ENCODE measurements at places on chromosomes 2 and 18.

DNA sequence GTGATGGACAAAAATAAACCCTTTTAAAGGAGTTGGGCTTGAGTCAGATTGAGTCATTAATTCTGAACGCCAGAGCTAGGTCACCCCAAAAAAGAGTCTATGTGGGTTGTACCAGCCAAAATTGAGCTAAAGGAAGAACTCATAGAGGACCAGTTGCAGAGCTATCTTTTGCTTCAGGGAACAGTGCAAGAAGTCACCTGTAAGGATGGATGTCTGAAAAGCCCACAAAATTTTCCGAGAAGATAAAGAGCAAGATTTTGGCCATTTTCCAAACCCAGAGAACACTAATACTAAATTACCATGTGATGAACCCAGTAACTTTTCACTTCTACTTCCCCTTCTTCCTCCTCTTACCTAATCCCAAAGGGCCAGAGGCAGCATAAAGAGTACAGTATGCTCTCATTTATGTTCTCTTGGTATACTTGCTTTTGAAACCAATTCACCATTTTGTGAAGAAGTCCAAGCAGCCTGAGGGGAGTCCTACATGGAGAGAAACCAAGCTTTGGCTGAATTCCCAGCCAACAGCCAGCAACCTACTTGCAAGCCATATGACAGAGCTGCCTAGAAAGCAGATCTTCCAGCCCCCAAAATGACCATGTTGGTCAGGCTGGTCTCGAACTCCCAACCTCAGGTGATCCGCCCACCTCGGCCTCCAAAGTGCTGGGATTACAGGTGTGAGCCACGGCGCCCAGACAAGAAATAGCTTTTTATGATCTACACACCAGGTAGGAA is 551.7 kb downstream of the SATB2 start:
- DNase-seq, result no peak

DNA sequence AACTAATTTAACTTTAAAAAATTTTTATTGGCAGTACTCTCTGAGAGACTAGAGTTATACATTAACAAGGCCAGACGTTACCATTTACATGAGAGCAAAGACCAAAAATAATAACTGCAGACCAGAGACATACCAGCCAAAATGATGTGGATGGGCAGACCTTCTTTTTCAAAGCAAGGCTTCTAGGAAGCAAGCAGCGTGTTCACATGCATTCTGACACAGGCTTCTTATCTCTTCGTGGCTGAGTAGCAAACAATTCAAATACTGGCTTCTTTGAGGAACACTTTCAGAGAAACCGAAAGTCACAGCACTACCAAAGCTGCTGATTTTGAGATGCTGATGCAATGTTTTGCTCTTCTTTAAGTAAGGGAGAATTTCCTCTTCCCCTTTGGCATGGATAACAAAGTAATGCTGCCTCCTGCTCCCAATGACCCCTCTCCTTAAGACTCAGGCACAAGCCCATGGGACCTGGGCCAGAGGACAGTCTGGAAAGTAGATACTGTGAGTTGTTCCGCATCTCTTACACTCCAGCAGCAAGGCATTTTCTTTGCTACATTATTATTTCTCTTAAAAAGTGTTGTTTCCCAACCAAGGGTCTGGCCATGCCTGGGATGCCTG is 181.9 kb downstream of the MREG start:
- no peak for DNase-seq

DNA sequence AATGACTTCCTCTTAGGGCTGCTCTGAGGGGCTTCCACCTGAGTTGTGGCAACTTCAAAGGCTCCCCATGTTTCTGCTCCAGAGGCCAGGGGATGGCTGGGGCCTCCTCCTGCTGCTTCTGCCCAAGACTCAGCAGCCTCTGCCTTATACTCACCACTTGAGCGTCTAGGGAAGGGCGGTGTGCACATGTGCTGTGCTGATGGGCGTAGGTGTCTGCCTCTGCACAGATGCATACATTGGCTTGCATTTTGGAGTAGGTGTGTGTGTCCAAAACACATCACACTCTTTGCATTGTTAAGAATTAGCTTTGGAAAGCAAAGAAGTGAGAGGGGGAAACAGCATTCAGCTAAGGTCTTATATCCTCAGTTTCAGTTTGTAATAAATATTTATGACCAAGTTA is 85.2 kb downstream of the EN1 start:
- DNase-seq, result no peak

DNA sequence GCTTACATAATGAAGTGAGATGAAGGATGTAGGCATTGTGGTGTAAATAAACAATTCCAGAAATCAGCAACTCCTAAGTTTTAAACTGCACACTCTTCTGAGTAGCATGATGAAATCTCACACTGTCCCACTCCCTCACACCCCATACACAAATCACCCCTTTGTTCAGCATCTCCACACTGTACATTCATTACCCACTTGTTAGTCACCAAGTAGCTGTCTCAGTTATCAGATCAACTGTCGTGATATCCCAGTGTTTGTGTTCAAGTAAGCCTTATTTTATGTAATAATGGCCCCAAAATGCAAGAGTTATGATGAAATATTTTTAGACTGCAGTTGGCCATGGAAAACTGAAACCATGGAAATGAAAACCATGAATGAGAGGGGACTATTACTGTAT is 135.7 kb downstream of the GRB14 start:
- DNase-seq, result no peak
